ENCODE measurements at places on chromosomes 1 and 21.

- DNase-seq: no peak
Observed at GRCh38 chr1:8545078-8545477, 227.2 kb downstream of the SLC45A1 start.

GRCh38 chr1:172931761-172932160, 119.0 kb downstream of the TNFSF18 start:
- no peak for DNase-seq

DNA sequence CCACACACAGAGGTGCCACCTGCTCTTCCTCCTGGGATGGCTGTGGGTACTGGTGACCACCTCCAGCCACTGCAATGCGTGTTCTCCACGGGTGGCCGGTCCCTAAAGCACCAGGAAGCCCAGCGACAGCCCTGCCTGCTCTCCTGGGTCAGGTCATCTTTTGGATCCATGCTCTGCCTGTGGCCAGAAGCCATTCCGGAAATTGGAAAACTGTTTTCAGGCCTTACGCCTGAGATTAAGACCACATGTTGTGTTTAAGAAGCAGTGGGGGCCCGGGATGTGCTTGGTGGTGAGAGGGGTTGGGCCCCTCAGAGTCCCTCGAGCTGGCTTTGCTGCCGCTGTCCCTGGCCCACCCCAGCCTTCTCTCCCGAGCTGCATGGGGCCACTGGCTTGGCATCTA, 150.8 kb downstream of the PEX14 start:
- DNase-seq: peak; percentile 28

- peak; percentile 83 for DNase-seq
Observed at GRCh38 chr1:9561429-9561828, 22.2 kb downstream of the SLC25A33 start.

- DNase-seq: no peak
Observed at GRCh38 chr1:116854403-116854690, 55.4 kb upstream of the PTGFRN start.

GRCh38 chr1:168368131-168368530, 87.5 kb downstream of the TBX19 start:
- DNase-seq: no peak
